Stimulated activated CD8-positive, alpha-beta memory T cell treated with anti-CD3 and anti-CD28 coated beads, Interleukin-4, amount 100 ng/mL, for 4 hours (primary cell): ENCODE measurements at places on chromosomes 11 and 22.
A peak's percentile ranks its signal among the peaks of the same experiment; 100 is the strongest.

DNA sequence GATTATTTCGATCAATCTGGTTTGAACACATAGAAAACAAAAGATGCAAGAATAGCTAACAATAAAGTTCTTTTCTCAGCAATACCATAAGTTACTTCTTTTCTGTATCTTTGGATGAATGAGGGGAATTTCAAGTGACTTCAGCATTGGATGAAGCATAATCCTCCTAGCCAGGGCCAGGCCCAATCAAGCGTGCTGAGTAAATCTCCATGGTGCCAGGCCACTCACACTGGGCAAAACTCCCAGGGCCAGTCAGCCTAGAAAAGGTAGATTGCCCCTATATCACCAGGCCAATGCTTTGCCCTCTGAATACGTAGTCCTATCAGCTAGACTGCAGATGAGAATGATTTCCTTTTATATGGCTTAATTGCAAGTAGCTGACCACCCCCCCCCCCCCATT lies 6.0 kb downstream of the CNTF start:
- DNase-seq = no peak

GRCh38 chr11:130077671-130078070 lies 8.0 kb downstream of the APLP2 start:
- DNase-seq = no peak

DNA sequence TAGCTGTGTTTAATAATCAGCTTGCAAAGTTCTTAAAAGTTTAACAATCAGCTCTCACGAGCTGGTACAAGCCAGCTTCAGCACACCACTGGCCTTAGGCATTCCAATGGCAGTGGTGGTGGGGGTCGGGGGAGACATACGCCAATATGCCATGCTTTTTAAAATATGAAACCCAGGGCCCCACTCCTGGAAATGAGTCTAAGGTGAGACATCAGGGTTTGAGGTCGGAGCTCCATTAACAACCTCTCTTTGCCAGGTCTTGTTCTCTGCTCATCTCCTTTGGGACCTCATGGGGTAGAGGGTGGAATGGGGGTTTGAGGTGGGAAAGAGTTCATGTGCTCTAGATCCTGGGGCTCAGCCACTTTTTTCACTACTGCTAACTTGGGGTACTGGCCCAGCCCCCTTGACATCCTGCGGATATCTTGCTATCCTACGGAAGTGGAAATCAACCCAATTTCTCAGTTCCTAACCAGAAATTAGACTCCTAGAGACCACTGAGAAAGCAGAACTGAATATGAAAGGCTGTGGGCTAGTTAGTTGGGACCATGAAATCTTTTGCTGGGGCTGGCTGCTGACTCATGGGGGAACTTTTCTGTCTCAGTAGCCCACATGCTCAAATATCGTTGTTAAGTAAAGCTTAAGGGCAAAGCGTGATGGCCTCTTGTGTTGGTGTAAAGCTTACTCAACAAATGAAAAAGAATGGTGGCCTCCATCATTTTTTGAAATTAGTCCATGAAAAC lies 90.1 kb downstream of the PDHX start:
- DNase-seq = no peak

GRCh38 chr22:31872209-31872608 lies 72.1 kb upstream of the YWHAH start:
- no peak for DNase-seq

DNA sequence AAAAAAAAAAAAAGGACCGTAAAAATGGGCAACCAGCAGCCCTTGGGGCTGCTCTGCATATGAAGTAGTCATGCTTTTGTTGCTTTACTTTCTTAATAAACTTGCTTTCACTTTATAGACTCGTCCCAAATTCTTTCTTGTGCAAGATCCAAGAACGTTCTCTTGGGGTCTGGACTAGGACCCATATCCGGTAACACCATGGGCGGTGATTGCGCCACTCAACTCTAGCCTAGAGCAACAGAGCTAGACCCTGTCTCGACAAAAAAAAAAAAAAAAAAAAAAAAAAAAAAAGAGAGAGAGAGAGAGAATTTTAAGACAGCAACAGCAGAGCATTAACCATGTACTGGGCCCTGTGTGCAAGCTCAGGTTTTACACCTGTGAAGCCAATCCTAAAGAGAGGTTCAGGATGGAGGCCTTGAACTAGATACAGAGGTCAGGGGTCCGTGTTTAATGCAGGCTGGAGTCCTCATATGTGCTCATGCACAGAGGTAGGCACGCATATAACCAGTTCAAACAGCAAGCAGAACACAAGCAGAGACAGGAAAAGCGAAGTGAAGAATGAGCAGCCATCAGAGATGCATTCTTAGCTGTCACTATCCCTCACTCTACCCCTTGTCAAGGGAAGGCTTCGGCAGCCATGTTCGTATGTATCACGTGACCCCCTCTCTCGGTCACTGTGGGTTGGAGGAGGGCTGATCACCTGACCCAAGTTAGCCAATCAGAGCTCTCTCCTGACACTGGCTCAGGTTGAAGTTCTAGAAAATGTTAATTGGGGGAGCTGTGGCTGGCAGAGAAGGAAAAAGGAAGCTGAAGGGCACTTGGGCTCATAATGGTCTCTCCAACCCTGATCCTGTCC lies 16.7 kb upstream of the SYT12 start:
- no peak for DNase-seq

GRCh38 chr11:122978299-122978620 lies 3.4 kb downstream of the BSX start:
- DNase-seq = no peak

GRCh38 chr11:119693253-119693815 lies 35.7 kb downstream of the NECTIN1 start:
- DNase-seq = no peak

GRCh38 chr11:7648264-7648663 lies 25.0 kb downstream of the CYB5R2 start:
- no peak for DNase-seq

DNA sequence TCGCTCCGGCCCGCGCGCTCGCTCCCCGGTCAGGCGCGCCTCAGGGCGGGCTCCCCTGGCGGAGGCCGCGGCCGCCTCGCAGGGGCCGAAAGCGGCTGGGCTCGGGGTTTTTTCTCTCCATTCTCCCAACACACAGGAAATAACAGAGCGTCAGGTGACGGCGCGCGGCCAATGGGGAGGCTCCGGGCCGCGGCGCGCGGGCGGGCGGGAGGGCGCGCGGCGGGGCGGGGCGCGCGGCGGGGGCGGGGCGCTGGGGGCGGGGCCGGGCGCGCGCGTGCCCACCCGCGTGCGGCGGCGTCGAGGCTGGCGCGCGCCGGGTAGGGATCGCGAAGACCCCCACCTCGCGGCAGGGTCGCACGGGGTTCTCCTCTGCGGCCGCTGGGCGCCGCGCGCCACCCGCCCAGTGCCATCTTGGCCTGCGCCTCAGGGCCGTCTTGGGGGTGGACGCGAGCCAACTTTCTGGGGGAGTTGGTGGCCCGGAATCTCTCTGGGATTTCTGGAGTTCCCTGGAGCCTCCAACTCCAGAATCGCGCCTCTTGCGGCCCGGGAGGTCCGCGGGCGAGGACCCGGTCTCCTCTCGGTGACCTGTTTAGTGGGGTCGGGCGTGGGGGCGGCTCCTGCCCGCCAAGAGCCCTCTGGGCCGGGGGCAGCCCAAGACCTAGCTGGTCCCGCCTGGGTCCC lies at the start of gene TCF20:
TCF20 (minus strand) TSS at position 144 of the 681 bp plus-strand sequence. CDS start 55,348 bp downstream, outside the sequence.
- peak; percentile 38 for DNase-seq

GRCh38 chr22:26912655-26913345 lies 255.4 kb downstream of the MIAT start:
- no peak for DNase-seq

- no peak for DNase-seq
Measured at GRCh38 chr11:124898711-124899110, 1.0 kb upstream of the ROBO4 start.

GRCh38 chr22:26651815-26652214 lies 5.6 kb upstream of the MIAT start:
- no peak for DNase-seq

DNA sequence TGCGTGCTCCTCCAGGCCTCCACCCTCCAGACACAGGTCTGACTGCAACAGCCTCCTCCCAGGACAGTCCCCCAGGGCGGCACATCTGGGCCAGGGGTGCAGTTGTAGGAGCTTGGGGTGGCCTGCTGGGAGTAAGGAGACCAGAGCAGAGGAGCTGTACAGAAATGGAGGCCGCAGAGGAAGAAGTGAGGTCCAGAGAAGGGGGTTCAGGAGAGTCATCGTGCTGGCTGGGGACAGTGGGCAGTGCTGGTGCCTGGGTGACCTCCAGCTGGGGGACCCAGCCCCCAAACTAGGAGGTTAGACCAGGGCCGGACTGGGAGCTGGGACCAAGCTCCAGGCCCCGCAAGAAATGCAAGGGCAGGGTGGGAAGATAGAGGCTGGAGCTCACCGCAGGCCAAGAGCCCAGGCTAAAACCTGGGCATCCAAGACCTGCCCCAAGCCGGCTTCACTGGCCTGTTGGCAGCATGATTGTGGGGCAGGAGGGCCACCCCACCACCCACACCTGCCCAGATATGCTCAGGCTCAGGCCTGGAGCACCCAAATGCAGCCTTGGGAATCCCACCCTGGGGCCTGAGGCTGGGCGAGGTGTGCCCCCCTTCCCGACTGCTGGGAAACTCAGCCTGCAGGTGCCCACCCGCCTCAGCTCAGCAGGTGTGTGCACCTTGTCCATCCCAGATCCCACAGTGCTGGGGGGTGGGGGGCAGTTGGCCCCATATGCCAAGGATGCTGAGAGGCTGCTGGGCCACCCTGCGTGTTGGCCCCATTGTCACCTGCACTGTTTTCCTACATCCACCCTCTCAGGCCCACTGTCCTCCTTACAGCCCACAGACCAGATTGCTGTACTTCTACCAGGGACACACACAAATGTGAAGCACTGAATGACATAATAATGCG lies 96.9 kb downstream of the MORC2 start:
- DNase-seq = no peak

DNA sequence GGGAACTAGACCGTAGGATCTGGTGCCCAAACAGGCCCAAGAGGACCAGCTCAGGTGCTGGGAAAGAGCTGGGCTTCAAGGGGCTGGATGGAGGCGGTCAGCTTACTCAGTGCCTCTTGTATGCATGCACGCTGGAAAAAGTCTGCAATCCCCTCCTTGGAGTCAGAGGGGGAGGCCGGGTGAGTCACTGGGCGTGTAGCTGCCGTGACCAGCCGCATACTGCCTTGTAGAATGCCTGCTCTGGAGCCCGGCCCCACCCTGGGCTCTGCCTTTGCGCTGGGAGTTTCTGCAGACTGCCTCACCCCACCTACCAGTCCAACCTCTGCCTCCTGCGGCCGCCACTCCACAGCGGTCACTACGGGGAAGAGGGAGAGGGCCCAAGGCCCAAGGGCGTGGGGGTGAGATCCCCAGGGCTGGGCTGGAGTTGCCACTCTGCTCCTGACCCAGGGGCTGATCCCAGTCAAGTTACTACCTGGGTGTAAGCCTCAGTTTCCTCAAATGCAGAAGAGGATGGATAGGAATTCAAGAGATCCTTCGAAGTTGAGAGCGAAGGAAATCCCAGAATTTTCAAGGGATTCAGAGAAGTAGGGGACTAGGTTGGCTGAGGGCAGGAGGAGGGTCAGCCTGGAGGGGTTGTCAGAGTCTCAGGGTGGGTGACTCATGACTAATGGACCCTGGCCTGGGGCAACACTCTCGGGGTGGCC lies 4.2 kb downstream of the MRGPRF start:
- no peak for DNase-seq

GRCh38 chr11:62917906-62918502 lies 3.2 kb downstream of the CHRM1 start:
- no peak for DNase-seq

DNA sequence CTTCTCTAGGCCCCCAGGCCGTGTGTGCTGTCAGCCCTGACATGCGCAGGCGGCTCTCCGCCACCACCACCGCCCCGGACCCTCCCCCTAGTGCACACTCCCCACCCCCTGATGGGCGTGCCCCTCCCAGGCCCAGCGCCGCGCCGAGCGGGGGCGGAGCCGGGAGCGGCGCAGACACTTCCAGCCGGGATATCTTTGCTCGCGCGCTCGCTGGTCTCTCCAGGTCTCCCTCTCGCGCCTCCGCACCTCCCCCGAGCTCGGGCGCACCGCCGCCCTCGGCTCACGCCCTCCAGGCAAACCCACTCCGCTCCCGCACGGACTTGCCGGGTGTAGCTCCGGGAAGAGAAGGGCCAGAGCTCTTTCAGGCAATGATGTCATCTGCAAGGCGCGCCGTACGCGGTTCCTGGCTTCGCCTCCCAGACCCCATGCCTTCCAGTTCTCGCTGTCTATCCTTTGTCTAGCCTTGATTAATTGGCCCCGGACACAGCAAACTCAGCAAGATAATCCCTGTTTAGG lies at the start of gene SCN3B:
SCN3B (minus strand) TSS at position 59 of the 516 bp plus-strand sequence. CDS start 823 bp downstream, outside the sequence.
- DNase-seq = no peak

- DNase-seq = no peak
Measured at GRCh38 chr11:83054001-83054400, 17.7 kb downstream of the RAB30 start.

DNA sequence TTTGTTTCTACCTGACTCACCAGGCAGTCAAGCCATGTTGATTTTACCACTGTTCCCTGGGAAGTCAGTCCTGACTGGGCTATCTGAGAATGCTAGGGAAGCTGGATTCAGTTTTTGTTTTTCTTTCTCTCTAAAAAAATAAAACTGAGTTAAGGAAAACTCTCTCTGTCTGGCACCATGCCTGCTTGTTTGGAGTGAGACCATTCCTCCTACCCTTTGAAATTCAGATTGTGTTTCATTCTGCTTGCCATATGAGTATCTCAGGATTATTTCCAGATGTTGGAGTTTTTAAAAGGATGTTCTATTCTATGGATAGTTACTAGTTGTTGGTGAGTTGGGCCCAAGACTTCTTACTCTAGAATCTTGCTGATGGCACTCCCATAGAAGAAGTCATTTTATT lies 1917.0 kb downstream of the LRRC4C start:
- no peak for DNase-seq

DNA sequence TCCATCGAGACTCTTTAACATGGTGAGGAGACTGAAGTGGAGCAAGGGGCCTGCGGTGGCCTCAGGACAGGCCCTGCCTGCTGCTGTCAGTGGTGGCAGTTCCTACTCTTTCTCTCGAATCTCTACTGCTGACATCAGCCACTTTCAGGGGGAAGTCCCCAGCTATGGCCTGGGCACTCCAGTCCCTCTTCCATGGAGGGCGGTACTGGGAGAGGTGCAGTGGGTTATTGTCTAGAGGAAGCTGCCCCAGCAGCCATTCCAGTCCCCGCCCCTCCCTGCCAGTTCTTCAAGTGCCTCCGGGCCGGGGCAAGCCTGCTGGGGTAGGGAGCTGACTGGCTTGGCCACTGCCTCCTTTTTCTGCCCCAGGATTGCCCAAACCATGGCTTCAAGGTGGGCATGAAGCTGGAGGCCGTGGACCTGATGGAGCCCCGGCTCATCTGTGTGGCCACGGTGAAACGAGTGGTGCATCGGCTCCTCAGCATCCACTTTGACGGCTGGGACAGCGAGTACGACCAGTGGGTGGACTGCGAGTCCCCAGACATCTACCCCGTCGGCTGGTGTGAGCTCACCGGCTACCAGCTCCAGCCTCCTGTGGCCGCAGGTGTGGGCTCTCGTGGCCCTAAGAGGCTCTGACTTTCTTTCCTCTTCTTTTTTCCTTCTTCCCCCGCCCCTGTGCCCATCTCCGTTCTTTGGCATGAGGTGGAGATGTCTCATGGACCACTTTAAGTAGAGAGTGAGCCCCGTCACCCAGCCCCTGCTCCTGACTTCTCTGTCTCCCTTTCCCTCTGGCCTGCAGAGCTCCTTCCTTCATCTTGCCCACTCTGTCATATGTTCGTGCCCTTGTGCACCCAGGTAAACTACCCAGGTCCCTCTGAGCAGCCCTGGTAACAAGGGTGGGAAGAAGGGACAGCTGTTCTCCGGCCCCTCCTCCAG lies 13.7 kb downstream of the CHADL start:
- no peak for DNase-seq
